H4 (cell line): ENCODE measurements at places on chromosomes 1 and 21. TPM values are rescaled to one million over a fixed set of nuclear protein-coding genes. Genes with fewer than 3 reads are reported as not detected.

DNA sequence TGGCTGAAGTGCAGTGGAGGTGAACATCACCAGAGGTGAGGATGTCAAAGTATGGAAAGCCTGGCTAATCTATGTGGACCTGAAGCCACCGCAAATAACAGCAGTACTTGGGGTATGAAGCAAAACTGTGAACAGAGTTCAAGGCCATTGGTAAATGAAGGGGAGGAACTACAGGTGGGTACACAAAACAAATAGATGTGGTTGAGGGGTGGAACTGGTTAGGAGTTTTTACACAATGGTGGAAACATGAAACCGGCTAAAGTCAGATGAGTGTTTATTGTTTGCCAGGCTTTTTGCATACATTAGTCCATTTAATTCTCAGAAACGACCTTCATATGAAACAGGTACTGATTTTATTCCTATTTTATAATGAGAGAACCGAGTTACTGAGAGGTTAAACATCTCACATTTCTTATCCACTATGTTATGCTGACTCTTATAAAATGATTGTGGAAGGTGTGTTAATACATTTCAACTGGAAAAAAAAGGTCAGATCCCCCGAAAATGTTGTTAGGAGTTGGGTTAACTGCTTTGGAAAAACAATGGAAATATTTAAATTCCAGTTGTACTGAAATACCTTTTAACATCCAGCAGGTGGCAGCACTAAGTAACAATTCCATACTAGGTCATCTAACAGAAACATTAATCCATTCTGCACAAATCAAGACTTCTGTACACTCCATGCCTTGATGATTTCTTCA is 44.3 kb upstream of the GTF2B start:
- DNase-seq: peak; percentile 23

GRCh38 chr1:17213148-17213781 is 8.3 kb downstream of the PADI1 start:
- DNase-seq: no peak

GRCh38 chr1:153192697-153193096 is 10.5 kb upstream of the LELP1 start:
- no peak for DNase-seq

- DNase-seq: no peak
Measured at GRCh38 chr1:112234710-112235109, 161.3 kb upstream of the CTTNBP2NL start.

CTPS1 gene
- 38.7 and 56.2 TPM in 2 replicates for total RNA-seq

GNB1 gene
- 75.8 and 79.8 TPM in 2 replicates for total RNA-seq

DNA sequence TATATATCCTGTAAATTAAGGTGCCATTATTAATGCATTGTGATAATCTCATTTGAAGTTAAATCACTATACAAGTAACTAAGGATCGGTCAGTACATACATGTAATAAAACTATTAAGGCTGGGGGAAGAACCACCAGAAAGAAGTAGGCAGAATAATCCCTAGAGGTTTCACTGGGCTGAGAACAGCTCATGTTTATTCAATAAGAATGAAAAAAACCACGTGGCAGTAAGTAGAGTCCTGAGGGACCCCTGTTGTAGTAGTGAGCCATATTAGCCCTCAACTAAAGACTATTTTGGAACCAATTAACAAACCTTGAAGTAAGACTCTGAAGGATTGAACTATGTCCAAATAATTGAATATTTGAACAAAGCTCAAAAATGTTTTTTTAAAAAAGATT is 46.9 kb upstream of the ADAM30 start:
- DNase-seq: no peak

DNA sequence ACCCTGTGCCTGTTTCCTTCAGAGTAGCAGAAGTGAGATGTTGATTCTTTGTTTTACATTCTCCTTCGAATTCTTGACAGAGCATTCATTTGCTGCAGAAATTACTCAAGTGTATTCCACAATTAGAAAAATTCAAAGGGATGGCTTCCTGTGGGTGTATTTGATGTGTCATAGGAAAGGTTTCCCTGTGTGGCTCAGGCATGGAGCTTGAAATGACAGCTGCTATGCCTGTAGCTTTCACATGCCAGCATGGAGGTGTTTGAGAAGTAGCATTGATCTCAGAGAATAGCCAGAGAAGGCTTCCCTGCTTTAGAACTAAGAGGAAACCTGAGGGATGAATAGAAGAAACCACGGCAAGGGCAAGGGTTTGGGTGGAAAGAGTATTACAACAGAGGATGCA is 317.2 kb upstream of the DEPDC1 start:
- DNase-seq: no peak

GRCh38 chr1:177228693-177229065 is 57.9 kb downstream of the BRINP2 start:
- peak; percentile 18 for DNase-seq

TP73 gene
- total RNA-seq: 1.5 and 2.0 TPM in 2 replicates

DNA sequence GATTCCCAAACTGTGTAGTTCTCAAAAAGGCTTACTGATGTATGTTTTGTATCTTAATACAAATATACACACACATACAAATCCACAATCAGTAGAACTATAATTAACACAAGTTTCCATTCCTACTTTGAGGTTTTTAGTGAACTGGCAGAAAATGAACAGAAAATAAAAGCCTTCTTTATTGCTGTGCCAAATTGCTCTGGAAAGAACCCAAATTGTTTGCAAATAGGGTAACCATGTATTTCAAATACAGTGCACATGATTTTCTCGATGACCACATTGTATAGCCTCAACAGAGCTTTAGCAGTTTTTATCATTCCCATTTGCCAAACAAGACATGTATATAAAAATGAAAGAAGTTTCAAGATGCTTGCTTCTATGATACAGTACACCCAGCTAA is 173.3 kb downstream of the COL24A1 start:
- DNase-seq: no peak
